T-cell (primary cell): ENCODE measurements at places on chromosomes 7 and 10.

GRCh38 chr10:31604096-31604495 lies 285.1 kb downstream of the ZEB1 start:
- H3K36me3 ChIP-seq, result no peaks in the 10 kb centered on the region
- no peak overlapping the region for H3K27ac ChIP-seq
- peak overlapping the region; percentile 49 for H3K4me3 ChIP-seq
- H3K27me3 ChIP-seq, result peaks cover 15% of the 10 kb centered on the region
- DNase-seq, result no peak
- no peaks in the 10 kb centered on the region for H3K4me1 ChIP-seq

- no peaks in the 10 kb centered on the region for H3K27me3 ChIP-seq
- no peaks in the 10 kb centered on the region for H3K36me3 ChIP-seq
- no peak within 1 kb of the TSS for H3K27ac ChIP-seq
Measured at GRCh38 chr10:49115015-49115795, at the start of gene VSTM4. Gene VSTM4 (minus strand): TSS chr10:49115522. CDS start chr10:49115485, 37 bp downstream.

DNA sequence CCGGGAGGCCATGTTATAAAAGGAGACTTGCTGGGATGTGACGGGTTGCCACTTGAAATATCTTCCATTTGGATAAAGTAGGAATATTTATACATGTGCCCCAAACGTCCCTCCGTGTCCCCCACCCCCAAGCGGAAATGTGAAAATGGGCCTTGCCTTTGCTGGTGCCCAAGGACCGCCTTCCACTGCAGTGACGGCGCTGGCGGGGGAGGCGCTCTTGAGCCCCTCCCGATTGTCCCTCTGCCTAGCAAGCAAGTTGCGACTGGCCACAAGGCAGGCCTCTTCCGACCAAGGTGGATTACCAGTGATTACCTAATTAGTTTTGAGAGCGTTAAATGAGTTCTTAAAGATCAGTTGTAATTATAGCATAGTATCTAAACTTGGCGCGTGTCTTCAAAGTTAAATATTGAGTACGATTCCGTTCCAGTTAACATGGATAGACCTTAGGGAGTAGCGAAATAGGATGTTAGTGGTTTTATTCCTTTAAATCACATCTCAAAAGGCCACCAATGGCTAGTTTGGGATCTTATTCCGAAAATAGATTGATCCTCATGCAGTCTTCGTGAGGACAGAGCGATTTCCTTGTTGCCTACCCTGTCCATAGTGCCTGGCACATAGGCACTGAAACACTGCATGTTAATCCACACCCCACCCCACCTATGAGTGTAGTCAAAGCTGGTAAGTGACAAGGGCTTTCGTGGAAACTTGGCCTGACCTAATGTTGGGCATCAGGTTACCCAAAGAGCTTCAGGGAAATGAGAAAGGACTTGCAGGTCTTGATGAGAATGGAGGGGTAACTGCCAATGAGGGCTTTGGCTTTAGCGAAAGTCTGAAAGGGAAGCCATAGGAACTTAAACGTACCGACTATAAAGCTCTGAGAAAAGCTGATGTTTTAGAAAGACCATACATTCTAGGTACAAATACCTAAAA lies 1.1 kb downstream of the PPIA start:
- DNase-seq, result peak; percentile 77
- H3K36me3 ChIP-seq, result no peaks in the 10 kb centered on the region
- H3K27me3 ChIP-seq, result no peaks in the 10 kb centered on the region
- peak overlapping the region; percentile 99 for H3K27ac ChIP-seq

DNA sequence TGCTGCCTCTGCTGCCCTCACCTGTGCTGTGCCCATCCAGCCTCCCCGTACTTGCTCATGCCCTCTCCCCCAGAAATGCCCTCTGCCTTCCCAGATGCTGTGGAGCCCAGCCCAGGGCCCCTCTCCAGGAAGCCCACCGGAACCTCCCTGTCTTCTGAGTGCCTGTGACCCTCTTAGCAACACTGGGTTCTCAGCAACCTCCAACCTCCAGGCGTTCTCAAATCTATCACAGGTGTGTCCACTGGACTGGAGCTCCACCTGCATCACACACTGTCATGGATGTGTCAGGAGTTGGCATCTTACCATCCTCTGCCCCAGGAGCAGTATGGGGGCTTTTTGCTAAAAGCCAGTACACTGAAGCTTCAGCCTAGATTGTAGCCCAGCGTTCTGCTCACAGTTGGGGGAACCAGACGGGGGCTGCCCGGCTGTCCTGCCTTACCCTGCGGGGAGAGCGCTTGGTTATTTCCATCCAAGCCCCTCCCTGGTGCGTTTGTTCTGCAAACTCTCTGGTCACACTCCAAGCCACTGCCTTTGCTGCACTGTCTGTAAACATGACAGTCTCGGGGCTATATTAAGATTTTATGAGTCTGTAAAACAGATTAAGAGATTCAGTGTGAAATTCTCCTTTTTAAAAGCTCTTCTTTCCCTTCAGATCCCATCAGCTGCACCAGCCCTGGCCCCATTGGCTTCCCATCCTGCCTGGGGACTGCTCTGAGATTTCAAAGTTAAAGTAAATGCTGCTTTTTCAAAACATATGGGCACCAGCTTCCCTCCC lies 71.3 kb upstream of the CPXM2 start:
- DNase-seq, result no peak
- H3K27ac ChIP-seq, result no peak overlapping the region
- H3K4me3 ChIP-seq, result no peak overlapping the region
- H3K4me1 ChIP-seq, result no peaks in the 10 kb centered on the region
- H3K36me3 ChIP-seq, result no peaks in the 10 kb centered on the region

DNA sequence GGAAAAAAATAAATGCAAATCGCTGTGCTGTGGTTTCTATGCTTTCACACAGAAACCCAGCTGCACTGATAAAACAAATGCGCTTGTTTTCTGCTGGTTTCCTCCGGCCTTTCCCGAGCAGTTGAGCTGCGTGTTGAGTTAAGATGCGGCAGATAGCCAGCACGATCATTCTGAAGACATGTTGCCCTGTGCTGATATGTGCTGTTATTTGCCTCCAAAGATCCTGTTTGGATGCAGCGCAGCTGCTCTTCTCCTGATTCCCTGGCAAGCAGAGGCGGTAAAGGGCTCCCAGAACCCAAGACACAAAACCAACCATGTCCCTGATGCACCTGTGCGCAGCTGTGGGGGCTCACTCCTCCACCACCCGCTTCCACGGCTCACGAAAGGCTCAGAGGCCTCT lies 225.4 kb downstream of the PAXIP1 start:
- no peak overlapping the region for H3K27ac ChIP-seq
- H3K4me3 ChIP-seq, result no peak overlapping the region

DNA sequence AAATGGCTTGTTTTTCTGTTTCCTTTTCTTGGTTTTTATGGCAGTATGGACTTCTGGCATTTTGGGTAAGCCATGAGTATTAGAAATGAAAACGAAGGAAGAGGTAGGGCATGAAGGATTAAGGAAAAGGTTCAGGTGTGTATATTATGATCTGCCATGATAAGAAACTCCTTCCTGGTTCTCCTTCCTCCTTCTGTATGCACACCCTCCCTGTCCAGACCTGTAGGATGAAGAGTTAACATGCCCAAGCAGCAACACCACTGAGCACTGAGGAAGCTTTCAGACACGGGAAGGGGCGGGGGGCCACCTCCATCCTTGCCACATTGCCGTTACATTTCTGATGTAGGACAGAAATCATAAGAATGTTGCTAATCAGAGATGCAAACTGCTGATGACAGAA lies 361.0 kb upstream of the ZMIZ1 start:
- H3K4me1 ChIP-seq, result no peaks in the 10 kb centered on the region
- no peak overlapping the region for H3K4me3 ChIP-seq
- peaks cover 3% of the 10 kb centered on the region for H3K27me3 ChIP-seq
- DNase-seq, result no peak

DNA sequence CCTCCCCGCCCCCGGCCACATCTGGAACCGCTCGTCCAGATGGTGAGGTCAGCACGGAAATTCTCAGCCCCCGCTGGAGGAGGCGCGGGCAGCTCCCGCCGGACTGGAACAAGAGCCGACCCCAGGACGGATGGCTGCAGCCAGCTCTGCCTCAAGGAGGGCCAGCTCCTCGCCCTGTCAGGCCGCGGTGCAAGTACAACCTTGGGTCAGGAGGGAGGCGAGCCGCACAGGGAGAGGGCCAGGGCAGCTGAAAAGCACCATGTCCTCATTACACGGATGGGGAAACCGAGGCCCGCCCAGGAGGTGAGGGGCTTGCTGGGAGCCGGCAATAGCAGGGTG lies 3.8 kb upstream of the GRIFIN start:
- peaks cover 19% of the 10 kb centered on the region for H3K4me1 ChIP-seq
- H3K27me3 ChIP-seq, result peaks cover 34% of the 10 kb centered on the region
- no peaks in the 10 kb centered on the region for H3K36me3 ChIP-seq
- no peak overlapping the region for H3K4me3 ChIP-seq

DNA sequence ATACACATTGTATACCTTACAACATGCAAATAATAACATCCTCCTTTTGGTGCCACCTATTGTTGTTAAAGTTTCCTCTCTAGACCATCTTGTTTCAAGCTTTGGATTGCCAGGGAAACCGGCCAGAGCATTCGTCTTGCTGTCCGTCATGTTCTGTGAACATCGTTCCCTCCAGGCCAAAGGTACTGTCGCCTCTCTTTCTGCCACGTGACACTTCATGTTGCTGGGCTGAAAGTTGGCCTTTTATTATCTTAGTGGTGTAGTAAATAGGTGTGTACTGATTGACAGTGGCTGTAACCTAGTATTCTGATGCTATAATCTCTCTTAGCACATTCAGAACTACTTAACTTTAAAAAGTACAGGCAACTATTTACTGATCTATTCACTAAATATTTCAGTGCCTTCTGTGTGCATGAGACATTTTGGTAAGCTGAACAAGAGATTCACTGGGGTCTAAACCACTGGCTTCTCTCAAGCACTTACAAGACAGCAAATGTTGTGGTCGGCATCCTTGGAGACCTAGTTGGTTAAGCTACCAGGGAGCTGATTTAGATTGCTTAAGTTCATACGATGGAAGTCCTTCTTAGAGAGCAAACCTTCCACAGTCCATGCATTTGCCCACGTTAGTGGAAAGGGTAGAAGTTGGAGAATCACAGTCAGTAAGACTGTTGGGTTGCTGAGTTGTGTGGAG lies 52.4 kb downstream of the SHH start:
- no peak for DNase-seq
- H3K27me3 ChIP-seq, result no peaks in the 10 kb centered on the region
- H3K4me3 ChIP-seq, result no peak overlapping the region
- peaks cover 30% of the 10 kb centered on the region for H3K4me1 ChIP-seq
- H3K36me3 ChIP-seq, result peaks cover 5% of the 10 kb centered on the region
